Stimulated activated CD4-positive, alpha-beta T cell treated with anti-CD3 and anti-CD28 coated beads, Interleukin-1b, Interleukin-23, amount 100 ng/mL, for 24 hours (primary cell): ENCODE measurements at places on chromosomes 2 and 18.

DNA sequence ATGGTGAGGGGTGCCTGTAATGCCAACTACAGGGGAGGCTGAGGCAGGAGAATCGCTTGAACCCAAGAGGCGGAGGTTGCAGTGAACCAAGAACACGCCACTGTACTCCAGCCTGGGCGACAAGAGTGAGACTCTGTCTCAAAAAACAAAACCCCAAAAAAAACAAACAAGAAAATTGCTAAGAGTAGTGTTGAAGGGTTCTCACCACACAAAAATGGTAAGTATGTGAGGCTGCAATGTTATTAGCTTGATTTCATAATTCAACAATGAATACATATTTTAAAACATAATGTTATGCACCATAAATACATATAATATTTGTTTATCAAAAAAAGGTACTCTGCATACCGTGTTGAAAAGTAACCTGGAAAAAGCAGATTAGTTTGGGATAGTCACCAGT lies 45.8 kb downstream of the PSMG2 start:
- DNase-seq = no peak

- DNase-seq = no peak
These were observed 94.6 kb upstream of the CAVIN2 start for GRCh38 chr2:191941376-191941929.

GRCh38 chr2:29561628-29562027 lies 359.8 kb downstream of the ALK start:
- no peak for DNase-seq

- DNase-seq = no peak
These were observed 27.4 kb upstream of the ZNF407 start for GRCh38 chr18:74570266-74570665.

DNA sequence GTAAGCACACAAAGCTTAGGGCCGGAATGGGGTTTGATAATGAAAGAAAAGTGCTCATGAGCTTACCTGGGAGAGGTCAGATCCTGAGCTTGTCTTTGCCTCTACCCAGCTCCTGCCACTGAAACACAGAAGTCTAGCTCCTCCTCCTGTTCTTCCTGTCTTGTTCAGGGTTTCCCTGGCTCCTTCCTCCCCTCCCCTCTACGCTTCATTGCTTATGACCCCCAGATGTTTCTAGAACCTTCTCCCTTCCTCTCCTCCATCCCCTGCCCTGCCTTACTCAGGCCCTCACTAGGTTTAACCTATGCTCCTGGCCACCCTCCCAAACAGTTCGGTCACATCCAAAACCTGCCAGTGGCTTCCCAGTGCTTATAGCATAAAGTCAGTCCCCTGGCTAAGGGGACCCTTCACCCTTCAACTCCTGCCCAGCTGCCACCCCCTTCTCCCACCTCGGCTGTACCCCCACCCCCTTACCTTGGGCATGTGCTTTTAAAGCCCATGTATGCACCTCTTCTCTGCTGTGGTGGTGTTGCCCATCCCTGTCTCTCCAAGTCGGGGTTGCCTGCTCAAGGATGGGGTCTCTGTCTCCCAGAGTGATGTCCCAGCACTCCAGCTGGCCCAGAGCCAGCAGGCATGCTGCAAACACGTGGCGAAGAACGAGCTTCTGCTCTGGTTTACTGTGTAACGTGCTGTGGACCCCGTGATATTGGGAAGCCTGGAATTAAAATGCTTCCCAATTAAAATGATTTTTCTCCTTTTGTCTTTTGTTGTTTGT lies 233.6 kb downstream of the TPGS2 start:
- DNase-seq = no peak

GRCh38 chr2:240384711-240385450 lies 50.6 kb upstream of the GPC1 start:
- no peak for DNase-seq

GRCh38 chr2:101692766-101693165 lies 4.7 kb upstream of the MAP4K4 start:
- no peak for DNase-seq

- no peak for DNase-seq
These were observed 47.0 kb downstream of the INHBB start for GRCh38 chr2:120392923-120393322.

DNA sequence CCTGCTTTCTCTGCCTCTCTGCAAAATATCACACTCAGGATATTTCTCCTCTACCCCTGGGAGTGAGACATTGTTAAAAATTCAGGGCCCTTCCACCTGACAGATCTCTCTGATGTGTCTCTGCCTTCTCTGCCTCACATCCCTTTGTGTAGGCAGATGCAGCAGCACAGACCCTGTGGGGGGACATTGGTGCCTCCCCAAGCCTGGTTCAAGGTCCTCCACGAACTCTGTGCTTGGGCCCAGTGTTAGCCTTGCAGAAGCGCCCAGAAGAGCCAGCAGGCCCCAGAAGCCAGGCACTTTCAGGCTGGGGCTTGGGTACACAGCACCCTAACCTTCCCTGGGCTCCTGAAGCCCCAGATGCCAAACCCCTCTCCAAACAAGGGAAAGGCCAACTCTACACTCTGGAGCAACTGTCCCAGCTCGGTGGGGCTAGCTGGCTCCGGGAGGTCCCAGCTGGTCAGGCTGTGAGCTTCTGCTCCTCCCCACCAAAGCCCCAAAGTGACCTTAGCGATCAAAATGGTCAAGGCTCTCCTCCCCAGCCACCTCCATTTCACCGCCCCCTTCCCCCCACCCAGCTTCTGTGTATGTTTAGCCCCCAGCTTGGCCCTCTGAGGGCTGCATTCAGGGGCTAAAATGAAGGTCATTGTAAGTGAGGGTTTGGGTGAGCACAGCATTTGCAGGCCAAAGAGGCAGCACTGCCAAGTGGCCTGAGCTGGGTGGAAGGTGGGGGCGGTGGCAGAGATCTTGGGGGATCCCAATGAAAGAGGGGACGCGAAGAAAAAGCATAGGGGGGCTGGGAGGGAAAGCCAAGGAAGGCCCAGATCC lies 2.6 kb downstream of the HOXD9 start:
- DNase-seq = no peak

DNA sequence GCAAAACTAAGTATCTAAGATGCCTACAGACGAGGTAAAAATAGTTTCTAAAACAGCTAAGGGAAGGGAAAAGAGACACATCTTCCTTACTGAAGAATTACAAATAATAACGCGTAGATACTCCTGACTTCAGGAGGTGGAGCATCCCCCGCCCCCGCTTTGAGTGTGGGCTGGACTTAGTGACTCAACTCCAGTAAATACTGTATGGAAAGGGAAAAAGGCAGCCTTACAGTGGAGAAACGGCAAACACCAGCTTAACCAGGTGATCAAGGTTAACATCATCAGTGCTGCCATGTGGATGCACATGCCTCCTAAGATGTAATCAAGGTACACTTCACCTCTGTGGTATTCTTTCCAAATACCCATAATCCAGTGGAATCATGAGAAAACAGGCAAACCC lies 47.9 kb downstream of the HADHB start:
- no peak for DNase-seq

DNA sequence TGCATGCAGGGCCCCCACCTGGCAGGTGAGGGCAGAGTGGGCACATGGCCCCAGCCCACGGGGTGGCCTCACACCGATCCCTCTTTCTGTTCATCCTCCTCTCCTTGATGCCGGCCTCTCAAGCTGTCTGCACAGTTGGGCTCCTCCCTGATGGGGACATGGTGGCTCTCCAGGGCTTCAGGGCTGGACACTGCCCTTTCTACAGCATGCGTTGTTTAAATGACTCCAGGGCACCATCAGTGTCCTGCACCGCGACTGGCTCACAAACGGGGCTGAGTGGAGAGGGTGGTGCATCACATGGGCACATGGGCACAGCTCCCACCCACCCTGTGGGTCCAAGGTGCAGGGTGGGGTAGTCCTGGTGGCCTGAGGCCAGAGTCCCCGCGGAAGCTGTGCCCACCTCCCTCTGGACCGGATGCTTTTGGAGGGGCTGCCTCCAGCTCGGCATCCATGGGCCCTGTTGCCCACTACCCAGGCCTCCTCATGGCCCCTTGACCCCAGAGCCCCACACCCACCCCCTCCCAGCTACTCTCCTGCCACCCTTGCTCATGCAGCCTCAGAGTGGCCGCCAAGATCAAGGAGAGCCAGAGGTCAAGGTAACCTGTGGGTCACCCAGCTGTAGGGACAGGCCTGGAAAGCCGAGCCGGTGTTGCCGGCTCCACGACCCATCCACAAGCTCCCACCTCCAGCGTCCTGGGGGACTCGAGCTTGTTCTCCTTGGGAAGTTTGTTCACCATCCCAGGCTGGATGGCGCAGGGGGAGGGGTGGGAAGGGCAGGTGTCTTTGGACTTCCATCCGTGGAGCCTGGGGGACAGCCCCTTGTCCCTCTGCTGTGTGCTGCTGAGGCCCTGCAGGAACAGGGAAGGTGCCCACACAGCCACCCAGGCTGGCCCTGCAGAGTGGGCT lies 12.3 kb upstream of the SNED1 start:
- DNase-seq = no peak

- DNase-seq = no peak
These were observed 18.0 kb upstream of the ACKR3 start for GRCh38 chr2:236551471-236552211.

- no peak for DNase-seq
These were observed 24.2 kb upstream of the PRLH start for GRCh38 chr2:237542001-237542704.

- DNase-seq = no peak
These were observed 783.6 kb downstream of the DCDC2C start for GRCh38 chr2:4486971-4487370.

GRCh38 chr2:57510704-57511103 lies 535.9 kb upstream of the VRK2 start:
- DNase-seq = no peak

DNA sequence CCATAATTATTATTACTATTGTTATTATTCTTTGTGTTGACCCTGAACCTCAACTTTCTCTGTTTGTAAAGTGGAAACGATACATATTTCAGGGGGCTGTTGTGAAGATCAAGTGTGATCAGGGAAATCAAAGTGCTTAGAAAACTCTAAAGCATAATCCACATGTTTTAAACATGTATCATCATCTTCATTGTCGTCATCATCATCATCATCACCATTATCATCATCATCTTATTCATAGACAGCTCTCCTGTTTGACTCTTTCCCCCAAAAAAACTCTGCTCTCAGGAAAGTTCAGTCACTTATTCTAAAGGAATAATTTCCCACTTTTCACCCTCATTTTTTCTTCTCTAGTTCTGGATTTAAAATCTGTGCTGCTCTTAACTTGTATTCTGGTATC lies 5.0 kb downstream of the PTPRN start:
- no peak for DNase-seq

DNA sequence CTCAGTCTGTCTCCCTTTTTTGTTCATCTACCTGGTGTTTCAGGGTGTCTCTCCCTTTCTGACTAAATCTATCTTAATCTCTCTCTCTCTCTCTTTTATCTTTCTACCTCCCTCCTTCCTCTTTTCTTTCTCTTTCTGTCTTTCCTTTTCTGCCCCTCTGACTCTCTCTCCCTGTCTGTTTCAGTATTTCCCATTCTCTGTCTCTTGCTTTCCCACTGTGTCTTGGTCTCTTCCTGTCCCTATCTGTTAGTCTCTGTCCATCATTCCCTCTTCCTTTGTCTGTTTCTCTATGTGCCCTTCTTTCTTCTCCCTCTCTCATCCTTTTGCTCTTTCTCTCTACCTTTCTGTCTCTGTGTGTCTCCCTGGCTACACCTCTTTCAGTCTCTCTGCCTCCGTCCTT lies 56.7 kb downstream of the R3HDM1 start:
- DNase-seq = no peak

DNA sequence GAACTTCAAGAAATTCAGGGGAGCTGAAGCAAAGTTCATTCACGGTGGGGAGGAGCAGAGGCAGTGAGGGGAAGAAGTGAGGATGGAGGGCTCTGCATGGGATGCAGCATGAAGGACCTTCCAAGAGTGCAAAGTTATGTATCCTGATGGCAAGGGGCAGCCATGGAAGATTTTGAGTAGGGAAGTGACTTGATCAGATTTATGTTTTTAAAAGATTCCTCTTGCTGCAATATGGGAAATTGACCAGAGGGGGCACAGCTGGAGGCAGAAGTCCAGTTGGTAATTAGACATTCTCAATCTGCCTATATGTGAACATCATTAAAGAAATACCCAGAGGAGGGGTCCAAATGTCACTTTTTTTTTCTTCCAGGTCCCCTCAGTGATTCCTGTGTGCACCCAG lies 21.5 kb upstream of the ANXA4 start:
- DNase-seq = no peak

DNA sequence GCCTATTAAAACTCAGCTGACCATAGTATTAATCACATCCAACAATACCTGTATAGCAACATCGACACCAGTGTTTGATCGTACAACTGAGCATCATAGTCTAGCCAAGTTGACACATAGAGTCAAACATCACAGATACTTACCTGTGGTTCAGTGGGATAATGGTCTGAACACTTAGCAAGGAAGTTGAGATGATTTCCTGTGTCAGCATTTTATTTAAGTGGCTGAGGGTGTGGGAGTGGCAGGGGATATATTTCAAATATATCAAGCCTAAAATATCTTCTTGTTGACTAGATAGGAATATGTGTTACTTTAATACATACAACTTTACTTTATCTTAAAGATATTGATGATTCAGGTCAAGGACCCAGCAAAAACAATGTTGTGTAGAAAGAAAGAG lies 1038.6 kb downstream of the TSN start:
- DNase-seq = no peak

- DNase-seq = no peak
These were observed 350.5 kb downstream of the KIAA1328 start for GRCh38 chr18:37179384-37179783.

DNA sequence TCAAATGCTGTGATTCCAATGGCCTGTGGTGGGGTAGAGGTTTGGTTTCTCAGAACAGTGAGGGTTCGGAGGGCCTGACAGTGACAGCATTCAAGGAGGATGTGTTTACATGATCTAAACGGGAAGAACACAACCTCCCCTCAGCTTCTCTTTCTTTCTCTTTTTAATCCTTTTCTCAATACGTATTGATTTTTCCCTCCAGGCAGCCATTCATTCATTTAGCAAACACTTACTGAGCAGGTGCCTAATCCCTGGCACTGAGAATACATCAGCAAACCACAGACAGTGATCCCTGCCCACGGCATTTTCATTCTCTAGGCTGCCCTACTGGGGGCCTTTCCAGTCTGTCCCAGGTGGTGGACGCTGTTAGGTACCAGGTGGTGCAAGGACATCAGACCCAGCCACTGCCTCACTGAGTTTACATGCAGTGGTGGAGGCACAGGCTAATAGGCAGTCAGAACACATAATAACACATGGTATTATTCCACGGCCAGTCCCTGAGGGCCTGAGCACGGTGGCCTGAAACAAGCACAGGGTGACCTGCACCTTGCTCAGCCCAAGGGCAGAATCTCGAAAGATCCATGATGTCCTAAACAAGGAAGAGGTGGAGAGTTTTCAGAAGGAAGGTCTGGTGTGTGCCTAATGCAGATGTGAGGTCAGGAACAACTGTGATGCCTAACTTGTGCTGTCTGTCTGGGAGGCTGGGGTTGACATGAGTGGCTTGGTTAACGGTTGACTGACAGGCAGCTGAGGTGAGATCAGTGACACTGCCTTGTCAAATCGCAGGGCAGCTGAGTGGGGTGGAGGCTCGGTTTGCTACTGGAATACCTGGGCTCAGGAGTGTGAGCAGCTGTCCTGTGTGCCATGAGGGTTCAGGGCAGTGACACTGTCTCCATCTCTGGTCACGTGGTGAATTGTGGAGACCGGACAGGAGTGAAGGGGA lies 785.5 kb upstream of the HS6ST1 start:
- no peak for DNase-seq
